Activated T-cell treated with anti-CD3 and anti-CD28 coated beads, Interleukin-2, amount 50 U/mL, for 24 hours (primary cell): ENCODE measurements at places on chromosomes 12 and 14.

DNA sequence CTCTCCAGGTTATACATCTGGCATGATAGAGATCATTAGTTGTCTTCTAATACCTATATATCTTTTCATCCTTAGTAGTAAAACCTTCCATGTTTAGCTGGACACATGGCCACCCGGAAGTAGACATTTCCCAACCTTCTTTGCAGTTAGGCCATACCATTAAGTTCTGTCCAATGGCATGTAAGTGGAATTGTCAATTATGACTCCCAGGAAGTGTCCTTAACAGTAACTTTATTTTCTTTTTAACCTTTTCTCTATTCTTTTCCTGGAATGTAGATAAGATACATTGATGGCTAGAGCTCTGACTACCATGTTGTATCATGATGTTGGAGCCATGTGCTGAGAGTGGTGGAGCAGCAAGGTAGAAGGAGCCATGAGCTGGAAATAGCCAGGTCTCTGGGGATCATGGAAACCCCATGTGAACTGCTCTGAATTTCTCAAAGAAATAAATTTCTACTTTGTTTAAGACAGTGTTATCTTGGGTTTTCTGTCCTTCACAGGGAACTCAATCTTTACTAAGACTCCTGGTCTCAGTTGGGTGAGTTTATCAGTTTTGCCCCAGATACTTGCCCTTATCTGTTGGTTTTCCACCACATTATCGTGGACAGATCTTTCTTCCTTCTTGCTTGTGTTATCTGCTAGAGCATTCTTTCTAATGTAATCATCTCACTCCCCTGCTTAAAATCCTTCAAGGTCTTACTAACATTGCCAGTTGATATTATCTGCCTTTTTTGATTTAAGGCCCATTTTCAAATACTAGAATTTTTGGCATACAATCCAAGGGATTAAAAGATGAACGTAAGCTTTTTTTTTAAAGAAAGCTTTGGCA is 5.1 kb upstream of the LTA4H start:
- no peaks in the 10 kb centered on the region for H3K27me3 ChIP-seq
- no peak overlapping the region for H3K27ac ChIP-seq
- H3K4me3 ChIP-seq = no peak overlapping the region

- no peak overlapping the region for H3K27ac ChIP-seq
- no peaks in the 10 kb centered on the region for H3K4me1 ChIP-seq
- no peak overlapping the region for H3K4me3 ChIP-seq
- H3K36me3 ChIP-seq = no peaks in the 10 kb centered on the region
- no peak for DNase-seq
- peaks cover 3% of the 10 kb centered on the region for H3K27me3 ChIP-seq
Measured at GRCh38 chr12:127241072-127241817, 1025.7 kb upstream of the TMEM132C start.

- no peaks in the 10 kb centered on the region for H3K27me3 ChIP-seq
- no peaks in the 10 kb centered on the region for H3K36me3 ChIP-seq
- H3K4me3 ChIP-seq = peak overlapping the region; percentile 20
- no peak for DNase-seq
- H3K4me1 ChIP-seq = peaks cover 8% of the 10 kb centered on the region
Measured at GRCh38 chr12:30850684-30851083, 75.9 kb upstream of the TSPAN11 start.

DNA sequence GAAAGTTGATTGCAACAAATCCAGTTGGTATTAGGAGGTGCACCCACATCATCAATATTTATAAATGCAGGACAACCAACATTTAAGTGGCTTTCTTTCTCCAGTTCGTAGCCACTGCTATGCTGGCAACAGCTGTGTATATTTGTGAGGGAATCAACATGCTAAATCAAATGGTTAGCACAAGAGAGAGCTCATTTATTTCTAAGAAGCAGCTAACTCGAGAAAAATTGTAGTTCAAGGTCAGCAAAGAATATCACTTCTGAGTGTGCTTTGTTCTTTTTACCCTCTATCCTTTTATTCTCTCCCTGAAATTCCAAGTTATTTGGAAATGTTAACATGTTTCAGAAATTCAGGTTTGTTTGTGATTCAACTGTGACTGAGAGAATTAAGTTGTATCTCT is 137.3 kb downstream of the NAV3 start:
- DNase-seq = no peak
- H3K27me3 ChIP-seq = no peaks in the 10 kb centered on the region
- H3K36me3 ChIP-seq = no peaks in the 10 kb centered on the region
- no peaks in the 10 kb centered on the region for H3K4me1 ChIP-seq

DNA sequence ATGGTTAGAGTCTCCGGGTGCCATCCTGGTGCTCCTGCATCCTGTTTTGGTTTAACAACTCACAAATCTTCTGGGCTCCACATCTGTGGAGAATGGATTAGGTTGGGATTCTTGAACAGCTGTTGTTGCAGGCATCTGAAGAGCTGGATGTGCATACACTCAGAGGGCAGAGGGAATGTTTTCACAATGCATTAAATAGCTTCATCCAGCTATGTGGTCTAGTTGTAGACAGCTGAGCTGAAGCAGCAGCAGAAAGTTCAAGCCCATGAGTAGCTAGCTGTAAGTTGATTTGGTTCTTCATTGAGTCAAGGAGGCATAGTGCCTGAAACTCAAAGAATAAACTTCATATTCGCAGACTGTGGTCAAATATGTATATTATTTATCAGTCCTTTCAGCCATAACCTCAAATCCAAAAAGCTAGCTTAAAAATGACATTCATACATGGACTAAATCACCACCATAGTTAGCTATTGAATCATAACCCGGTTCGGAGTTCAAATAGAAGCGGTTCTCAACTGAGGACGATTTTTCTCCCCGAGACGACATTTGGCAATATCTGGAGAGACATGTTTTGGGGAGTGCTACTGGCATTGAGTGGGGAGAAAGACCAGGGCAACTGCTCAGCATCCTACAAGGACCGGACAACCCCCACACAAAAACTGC is 858 bp upstream of the ANKRD13A start:
- no peaks in the 10 kb centered on the region for H3K27me3 ChIP-seq
- no peak for DNase-seq
- H3K4me3 ChIP-seq = peak overlapping the region; percentile 99
- H3K36me3 ChIP-seq = peaks cover 35% of the 10 kb centered on the region
- H3K4me1 ChIP-seq = peaks cover 69% of the 10 kb centered on the region
- H3K27ac ChIP-seq = peak overlapping the region; percentile 98

DNA sequence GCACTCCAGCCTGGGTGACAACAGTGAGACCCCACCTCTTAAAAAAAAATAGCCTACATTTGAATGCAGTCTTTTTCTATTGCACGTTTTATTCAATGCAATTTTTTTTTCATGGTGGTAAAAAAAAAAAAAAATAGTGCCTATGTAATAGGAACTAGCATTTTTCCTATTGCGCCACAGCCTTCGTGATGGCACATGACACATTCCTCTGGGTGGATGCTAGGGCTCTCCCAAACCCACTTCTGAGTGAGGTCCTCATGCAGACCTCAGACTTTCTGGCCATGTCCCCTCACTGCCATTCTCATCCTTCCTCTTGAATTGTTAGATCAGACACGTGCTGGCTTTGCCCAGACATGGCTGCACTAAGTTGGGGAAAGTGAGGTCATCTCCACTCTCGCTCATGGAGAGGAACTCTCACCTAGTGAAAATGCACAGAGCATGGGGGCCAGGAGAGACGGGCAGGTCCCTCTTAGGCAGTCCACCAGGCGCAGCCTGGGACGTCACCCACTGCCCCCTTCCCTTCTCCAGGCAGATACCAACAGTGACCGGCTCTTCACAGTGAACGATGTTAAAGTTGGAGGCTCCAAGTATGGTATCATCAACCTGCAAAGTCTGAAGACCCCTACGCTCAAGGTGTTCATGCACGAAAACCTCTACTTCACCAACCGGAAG is 19.2 kb downstream of the DCAF4 start:
- no peak for DNase-seq
- no peak overlapping the region for H3K27ac ChIP-seq
- H3K4me3 ChIP-seq = no peak overlapping the region
- peaks cover 12% of the 10 kb centered on the region for H3K4me1 ChIP-seq
- H3K36me3 ChIP-seq = peaks cover 80% of the 10 kb centered on the region
- no peaks in the 10 kb centered on the region for H3K27me3 ChIP-seq

GRCh38 chr12:123076604-123077297 is 74.1 kb downstream of the PITPNM2 start:
- no peaks in the 10 kb centered on the region for H3K36me3 ChIP-seq
- peak overlapping the region; percentile 77 for H3K4me3 ChIP-seq
- DNase-seq = peak; percentile 60
- peaks cover 61% of the 10 kb centered on the region for H3K4me1 ChIP-seq

DNA sequence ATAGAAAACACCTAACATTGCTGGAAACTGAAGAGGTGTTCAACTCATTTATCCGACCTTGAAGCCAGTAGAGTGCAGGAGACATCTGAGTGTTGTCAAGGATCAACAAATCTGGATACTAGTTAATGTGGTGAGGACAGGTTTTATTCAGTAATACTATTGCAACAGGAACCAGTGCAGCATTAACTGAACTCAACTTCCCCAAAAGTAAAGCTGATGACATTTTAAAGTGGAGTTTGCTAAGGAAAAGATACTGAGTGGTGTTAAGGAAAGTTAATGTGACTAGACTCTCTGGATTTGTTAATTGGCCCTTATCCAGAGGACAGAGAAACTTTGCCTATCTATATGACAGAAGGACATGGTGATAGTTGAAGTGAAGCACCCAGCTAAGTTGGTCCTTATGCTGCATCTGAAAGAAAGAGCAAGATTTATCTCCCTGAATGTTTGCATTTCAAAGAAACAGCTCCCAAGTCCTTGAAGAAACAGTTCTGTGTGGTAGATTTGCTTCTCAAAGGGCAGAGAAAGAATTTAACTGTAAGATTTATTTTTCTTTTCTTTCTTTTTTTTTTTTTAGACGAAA is 1.2 kb upstream of the CLEC7A start:
- DNase-seq = no peak
- H3K4me1 ChIP-seq = peaks cover 22% of the 10 kb centered on the region
- H3K27ac ChIP-seq = no peak overlapping the region
- peaks cover 18% of the 10 kb centered on the region for H3K27me3 ChIP-seq

DNA sequence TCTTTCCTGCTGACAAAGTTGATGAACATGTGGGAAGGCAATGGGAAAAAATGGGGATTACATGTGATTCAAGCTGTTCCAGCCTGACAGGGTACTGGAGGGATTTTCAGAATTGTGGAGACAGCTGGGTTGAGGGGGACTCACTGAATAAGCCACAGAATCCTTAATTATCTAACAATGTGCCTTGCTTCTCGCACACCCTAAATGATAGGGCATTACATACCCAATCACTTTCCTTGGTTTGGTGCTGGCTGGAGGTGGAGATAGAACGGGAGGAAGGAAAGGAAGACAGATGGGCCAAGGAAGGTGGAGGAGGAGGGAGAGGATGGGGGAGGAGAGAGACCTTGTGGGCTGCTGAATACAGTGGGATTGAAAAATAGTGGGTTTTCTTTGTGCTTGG is 20.7 kb downstream of the PELI2 start:
- no peak overlapping the region for H3K27ac ChIP-seq
- no peaks in the 10 kb centered on the region for H3K36me3 ChIP-seq
- H3K4me3 ChIP-seq = no peak overlapping the region

DNA sequence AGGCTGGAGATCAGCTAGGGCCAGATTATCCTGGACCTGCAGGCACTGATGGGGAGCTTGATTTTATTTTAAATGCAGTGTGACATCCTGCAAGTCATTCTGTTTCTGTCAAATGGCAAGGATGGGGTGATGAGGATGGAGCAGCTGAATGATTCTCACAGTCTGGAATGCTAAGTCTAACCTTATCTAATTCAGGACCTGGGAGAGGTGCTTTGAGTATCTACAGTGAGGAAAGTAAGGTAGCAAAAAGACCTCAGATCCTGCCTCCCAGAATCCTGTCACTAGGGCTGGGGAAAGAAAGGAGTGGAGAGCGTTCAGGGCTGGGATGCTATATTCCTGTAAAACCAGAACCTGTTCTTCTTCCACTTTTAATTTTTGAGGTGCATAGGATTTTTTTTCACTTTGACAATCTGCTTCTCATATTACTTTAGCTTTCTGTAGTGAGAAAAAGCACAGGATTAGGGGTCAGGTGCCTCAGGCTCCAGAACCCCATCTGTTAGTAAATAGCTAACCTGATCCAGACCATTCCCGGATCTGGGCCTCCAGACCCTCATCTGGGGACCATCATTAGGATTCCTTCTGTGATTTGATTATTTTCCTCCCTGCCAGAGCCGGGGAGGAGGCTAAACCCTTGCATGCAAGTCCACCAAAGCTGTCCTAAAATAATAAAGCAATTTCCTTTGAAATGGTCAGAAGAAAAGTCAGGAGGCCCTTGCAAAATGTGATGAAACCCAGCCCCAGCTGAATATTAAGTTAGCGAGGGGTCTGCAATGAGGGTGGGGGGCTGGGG is 54.7 kb downstream of the ASCL1 start:
- no peaks in the 10 kb centered on the region for H3K36me3 ChIP-seq
- no peaks in the 10 kb centered on the region for H3K4me1 ChIP-seq
- peaks cover 7% of the 10 kb centered on the region for H3K27me3 ChIP-seq
- H3K27ac ChIP-seq = no peak overlapping the region
- no peak overlapping the region for H3K4me3 ChIP-seq
- DNase-seq = no peak

DNA sequence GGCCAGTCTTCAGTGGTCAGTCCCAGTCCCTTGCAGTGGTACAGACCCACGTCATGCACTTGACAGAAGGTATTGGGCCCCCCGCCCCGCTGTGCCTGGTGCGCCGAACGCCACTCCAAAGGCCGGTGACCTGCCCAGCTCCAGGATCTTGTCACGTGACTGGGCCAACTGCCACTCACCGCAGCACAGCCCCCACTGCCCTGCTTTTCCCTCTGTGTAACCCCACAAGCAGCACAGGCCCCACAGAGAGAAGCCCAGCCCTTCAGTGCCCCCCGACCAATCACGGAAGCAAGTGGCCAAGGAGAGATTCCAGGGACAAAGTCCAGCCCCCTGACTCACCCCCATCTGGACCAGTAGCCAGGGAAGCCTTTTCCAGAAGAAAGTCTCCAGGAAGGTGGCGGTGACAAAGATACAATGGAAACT is 498 bp downstream of the GPR132 start:
- H3K27ac ChIP-seq = peak overlapping the region; percentile 95
- H3K4me1 ChIP-seq = peaks cover 87% of the 10 kb centered on the region
- peak overlapping the region; percentile 90 for H3K4me3 ChIP-seq
- no peak for DNase-seq
- H3K27me3 ChIP-seq = no peaks in the 10 kb centered on the region

DNA sequence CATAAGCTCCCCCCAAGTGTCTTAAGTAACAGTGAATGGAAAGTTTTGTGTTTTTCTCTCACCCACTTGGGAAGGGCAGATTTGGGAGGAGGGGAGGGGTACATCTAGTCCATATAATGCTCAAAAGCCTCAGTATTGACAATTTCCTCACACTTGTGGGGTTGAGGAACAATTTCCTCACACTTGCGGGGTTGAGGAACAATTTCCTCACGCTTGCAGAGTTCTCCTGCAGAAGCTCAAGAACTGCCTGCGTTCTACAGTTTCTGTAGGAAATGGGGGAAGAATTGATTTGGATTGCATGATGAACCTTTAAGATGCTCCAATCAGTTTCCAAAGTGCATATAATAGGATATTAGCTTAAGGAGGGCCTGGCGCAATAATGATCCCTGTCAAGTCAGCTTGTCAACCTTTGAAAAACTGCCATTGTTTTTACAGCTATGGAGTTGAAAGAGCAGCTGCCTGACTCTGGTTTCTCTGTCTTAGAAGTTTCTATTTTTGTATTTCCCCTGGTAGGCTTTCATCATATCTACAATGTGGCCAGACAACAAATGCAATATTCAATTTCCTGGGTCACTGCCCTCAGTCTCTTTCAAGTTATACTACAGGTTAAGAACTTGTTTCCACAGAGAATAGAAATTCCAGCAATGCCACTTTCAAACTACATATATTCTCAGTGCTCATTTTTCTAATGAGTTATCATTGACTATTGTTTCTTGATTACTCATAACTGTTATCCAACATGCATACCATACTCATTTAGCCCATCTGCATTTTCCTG is 66.5 kb downstream of the PLEKHG7 start:
- no peak for DNase-seq
- peaks cover 5% of the 10 kb centered on the region for H3K36me3 ChIP-seq
- H3K27me3 ChIP-seq = no peaks in the 10 kb centered on the region
- no peak overlapping the region for H3K4me3 ChIP-seq
